ENCODE measurements at places on chromosomes 1 and 21. TPM values are rescaled to one million over a fixed set of nuclear protein-coding genes. Genes with fewer than 3 reads are reported as not detected.

DNA sequence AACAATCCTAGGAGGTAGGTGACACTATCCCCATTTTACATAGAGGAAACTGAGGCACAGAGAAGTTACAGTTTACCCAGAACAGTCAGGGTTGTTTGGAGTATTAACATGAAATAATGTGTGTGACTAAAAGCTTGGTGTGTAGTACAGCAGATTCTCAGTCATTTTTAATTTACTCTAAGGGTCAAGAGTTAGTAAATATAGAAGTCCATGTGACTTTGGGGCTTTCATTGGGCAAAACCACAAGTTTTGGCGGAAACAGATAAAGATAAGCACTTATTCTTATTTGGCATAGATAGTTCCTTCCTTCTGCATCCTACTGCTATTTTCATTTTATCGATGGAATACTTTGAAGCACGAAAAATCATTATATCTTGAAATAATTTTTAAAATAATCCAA, 128.5 kb downstream of the DNM3 start:
- no peak for DNase-seq

GSTM4 gene
- 64.1 TPM for polyA plus RNA-seq

AIRE gene
- not detected for polyA plus RNA-seq

CFHR5 gene
- polyA plus RNA-seq = not detected

OLFML2B gene
- polyA plus RNA-seq = 0.68 TPM

MSH4 gene
- 0.04 TPM for polyA plus RNA-seq

DNA sequence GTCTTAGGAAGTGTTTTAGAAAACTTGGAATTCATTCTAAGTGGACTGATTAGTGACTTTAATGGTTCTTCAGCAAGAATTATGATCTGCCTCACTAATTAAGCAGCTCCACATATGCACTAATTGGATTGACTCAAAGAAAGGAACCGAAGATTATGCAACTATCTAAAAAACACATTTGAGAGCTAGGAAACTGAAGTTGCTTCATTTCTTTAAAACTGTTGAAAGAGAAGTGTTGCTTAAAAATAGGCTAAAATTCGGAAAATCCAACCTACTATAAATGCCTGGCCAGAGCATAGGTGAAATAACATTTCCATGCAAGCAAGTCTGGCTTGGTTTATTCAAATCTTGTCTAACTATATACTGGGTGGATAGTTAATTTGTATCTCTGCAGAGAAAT, 502.9 kb upstream of the ZRANB2 start:
- DNase-seq = no peak

Measured in AG04450 (cell line).